SJSA1 (cell line): ENCODE measurements at places on chromosomes 4 and X. TPM values are rescaled to one million over a fixed set of nuclear protein-coding genes. Genes with fewer than 3 reads are reported as not detected.

DNA sequence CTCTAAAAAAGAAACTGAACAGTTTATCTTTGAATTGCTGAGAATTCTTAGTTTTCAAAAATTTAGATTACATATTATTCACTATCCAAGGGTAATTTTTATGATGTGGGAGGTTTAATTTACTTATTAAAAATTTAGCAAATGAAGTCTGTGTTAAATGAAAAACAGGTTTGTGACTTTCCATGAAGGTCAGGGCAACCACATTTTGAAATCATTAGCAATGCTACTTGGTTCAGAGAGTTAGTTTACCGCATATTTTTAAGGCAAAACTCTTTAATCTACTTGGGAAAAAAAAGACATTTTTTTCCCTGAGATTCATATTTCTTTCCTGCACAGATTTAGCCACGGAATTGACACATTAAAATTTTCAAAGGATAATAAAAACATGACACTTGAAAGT lies 37.3 kb upstream of the PRSS12 start:
- no peak for DNase-seq
- no peaks in the 10 kb centered on the region for H3K36me3 ChIP-seq
- H3K4me3 ChIP-seq: no peak overlapping the region
- peaks cover 14% of the 10 kb centered on the region for H3K4me1 ChIP-seq
- no peaks in the 10 kb centered on the region for H3K27me3 ChIP-seq

DNA sequence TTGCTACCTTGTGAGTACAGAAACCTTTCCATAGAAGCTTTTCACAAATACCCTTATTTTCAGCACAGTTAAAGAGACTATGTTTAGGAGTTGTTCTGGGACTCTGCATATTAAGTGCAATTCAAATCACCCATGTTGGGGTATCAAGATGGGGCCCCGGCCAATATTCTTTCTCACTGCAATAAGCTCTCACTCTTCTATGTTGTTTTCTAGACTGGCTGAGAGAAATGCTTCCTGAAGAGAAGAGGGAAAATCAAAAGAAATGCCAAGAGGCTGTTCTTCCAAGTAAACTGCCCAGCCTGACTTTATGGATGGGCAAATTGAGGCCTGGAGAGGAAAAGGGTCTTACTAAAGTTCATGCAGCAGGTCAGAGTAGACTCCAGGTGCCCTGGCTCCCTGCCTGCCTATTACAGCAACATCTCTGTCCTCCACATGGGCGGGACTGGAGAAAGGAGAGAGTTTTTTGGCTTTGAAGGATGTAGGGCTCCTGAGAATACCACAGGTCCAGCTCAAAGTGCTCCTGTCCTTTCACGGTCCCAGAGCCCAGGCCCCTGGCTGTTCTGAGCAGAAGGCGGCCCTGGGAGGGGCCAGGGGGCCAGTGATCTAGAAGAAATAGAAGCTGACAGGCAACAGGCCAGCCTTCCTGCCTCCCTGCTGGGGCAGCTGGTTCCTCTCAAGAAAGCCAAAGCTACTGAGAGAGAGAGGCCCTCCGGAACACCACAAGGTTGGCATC lies 745 bp upstream of the IQSEC2 start:
- no peak overlapping the region for H3K27ac ChIP-seq
- H3K4me3 ChIP-seq: no peak overlapping the region
- H3K4me1 ChIP-seq: peaks cover 16% of the 10 kb centered on the region

- no peak for DNase-seq
- H3K36me3 ChIP-seq: no peaks in the 10 kb centered on the region
- no peak overlapping the region for H3K27ac ChIP-seq
- H3K27me3 ChIP-seq: no peaks in the 10 kb centered on the region
- no peaks in the 10 kb centered on the region for H3K4me1 ChIP-seq
These were observed 137.8 kb upstream of the IL1RAPL2 start for GRCh38 chrX:104428231-104428630.

DNA sequence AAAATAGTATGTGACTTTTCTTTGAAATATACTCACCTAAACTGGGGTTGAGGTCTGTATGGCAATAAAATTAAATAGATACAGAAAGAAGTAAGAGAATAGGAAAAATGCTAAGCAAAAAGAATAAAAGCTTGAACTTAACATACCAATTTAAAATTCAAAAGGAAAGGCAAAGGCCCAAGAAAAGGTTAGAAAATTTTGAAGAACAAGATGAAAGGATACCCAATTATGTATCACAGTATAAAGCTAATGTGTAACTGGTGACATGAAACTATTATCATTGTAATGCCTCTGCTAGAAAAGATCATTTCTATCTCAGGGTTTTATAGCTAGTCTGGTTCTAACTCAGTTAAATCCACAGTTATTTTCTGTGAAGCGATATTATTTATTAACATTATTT lies 99.1 kb downstream of the PDLIM5 start:
- H3K36me3 ChIP-seq: peaks cover 21% of the 10 kb centered on the region
- H3K27me3 ChIP-seq: no peaks in the 10 kb centered on the region

GRCh38 chr4:567457-568350 lies 8.4 kb downstream of the TMEM271 start:
- DNase-seq: no peak
- H3K4me1 ChIP-seq: no peaks in the 10 kb centered on the region
- no peaks in the 10 kb centered on the region for H3K36me3 ChIP-seq
- no peak overlapping the region for H3K4me3 ChIP-seq

DNA sequence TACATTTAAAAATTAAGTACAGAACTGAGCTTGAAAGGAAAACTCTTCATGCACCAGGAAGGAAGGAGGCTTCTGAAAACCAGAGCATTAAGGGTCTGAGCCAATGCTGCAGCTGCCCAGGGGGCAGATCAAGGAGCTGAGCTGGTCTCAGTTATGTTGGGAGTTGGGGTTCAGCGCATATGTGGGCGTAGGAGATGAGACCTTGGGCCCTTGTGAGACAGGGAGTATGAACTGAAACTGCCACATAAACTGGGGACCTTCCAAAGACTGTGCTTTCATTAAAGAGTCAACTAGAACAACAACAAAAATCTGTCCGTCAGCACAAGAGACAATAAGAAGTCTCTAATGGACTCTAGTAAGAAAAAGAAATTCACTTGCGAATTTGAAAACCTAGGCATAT lies 226.9 kb downstream of the STK32B start:
- H3K36me3 ChIP-seq: no peaks in the 10 kb centered on the region
- H3K27me3 ChIP-seq: no peaks in the 10 kb centered on the region
- no peaks in the 10 kb centered on the region for H3K4me1 ChIP-seq

DNA sequence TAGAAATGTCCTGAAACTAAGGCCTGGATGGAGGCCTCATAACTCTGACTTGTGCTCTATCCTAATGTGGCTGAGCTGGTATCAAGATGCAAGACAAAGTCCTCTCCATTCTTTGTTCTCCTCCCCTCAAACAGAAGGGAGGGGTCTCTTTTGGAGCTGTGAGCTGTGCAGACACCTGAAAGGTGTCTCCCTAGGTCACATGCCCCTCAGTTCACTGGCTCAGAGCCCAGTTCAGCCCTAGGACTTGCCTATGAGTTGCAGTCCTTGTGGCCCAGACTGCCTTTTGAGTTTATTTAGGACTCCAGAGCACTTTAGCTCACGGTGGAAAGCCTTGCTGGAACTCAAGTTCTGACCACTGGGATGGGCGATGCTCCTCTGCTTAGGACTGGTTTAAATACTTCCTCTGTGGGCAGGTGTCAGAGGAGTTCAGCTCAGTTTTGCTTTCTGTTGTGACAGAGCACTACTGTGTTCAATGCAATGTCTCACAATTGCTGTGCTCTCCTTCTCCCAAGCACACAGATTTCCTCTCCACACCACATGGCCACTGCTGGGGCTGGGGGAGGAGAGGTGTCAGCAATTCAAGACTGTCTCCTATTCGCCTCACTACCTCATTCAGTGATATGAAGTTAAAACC lies 84.8 kb upstream of the ZNF827 start:
- H3K4me3 ChIP-seq: no peak overlapping the region
- DNase-seq: no peak
- no peaks in the 10 kb centered on the region for H3K36me3 ChIP-seq
- H3K27ac ChIP-seq: no peak overlapping the region
- no peaks in the 10 kb centered on the region for H3K27me3 ChIP-seq

DNA sequence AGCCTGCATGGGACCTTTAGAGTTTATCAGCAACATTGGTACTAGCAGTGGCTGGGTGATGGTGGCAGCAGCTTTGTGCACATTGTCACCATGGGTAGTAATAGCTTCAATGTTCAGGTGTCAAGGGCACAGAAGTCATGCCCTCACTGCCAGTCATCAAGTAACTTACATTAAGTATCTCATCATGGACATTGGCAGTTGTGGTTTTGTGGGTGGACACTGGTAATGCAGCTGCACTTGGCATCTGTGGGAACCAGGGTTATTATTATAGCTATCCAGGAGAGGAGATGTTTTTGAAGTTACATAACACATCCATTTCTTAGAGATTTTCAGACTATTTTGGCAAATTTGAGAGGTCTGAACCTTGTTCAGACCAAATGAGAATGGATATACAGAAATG lies 243.2 kb upstream of the NOCT start:
- no peaks in the 10 kb centered on the region for H3K4me1 ChIP-seq
- no peak for DNase-seq
- H3K27me3 ChIP-seq: peaks cover 6% of the 10 kb centered on the region; the same call in 1 of the 2 replicates
- no peaks in the 10 kb centered on the region for H3K36me3 ChIP-seq
- H3K27ac ChIP-seq: no peak overlapping the region

GRCh38 chr4:168019921-168020320 lies 72.4 kb upstream of the ANXA10 start:
- H3K27me3 ChIP-seq: no peaks in the 10 kb centered on the region
- no peak overlapping the region for H3K4me3 ChIP-seq
- no peaks in the 10 kb centered on the region for H3K36me3 ChIP-seq
- H3K4me1 ChIP-seq: no peaks in the 10 kb centered on the region

GRCh38 chrX:75582511-75582910 lies 59.7 kb upstream of the ZDHHC15 start:
- no peaks in the 10 kb centered on the region for H3K27me3 ChIP-seq
- no peaks in the 10 kb centered on the region for H3K4me1 ChIP-seq
- no peak for DNase-seq
- no peaks in the 10 kb centered on the region for H3K36me3 ChIP-seq

DNA sequence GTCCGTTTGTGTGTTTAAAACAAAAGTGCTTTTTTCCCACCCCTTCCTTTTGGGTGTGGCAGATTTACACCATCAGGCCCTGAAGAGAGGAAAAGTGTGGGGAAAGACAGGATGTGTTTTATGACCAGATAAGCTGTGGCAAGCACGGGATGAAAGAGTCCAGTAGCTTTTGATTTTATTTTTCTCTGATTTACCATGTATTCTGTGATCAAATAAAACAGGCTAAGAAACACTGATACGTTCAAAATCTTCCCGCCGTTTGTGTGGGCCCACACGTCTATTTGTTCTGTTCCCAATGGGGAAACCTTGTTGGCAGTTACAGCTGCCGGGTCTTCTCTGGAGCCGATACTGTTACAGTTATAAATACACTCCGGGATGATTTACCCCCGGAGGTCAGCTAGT lies 10.8 kb downstream of the LRP2BP start:
- no peak for DNase-seq
- H3K27me3 ChIP-seq: no peaks in the 10 kb centered on the region
- no peaks in the 10 kb centered on the region for H3K36me3 ChIP-seq
- no peak overlapping the region for H3K27ac ChIP-seq

- H3K4me3 ChIP-seq: peak overlapping the region; percentile 91
- H3K27me3 ChIP-seq: no peaks in the 10 kb centered on the region
- peaks cover 3% of the 10 kb centered on the region; the same call in 1 of the 2 replicates for H3K4me1 ChIP-seq
- H3K36me3 ChIP-seq: peaks cover 5% of the 10 kb centered on the region
These were observed 566 bp downstream of the ATP11C start for GRCh38 chrX:139932073-139932900.

DNA sequence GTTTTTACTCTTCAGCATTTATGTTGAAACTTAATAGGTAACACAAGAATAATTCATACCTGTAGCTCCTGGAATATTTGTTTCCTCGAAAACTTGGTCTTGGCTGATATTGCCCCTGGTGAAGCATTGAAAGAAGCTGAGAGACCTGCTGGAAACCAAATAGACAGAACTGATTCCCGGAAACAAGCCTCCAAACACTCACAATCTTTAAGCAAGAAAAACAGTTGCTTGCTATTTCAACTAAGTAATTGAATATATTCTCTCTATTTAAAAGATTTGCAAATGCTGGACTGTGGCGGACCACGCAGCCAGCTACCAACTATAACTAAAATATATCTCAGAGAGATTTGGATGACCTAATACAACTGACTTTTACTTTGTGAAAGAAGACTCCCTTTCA lies 3.6 kb downstream of the PCDH18 start:
- no peak for DNase-seq
- H3K27me3 ChIP-seq: no peaks in the 10 kb centered on the region
- H3K27ac ChIP-seq: no peak overlapping the region
- peaks cover 46% of the 10 kb centered on the region for H3K36me3 ChIP-seq

DNA sequence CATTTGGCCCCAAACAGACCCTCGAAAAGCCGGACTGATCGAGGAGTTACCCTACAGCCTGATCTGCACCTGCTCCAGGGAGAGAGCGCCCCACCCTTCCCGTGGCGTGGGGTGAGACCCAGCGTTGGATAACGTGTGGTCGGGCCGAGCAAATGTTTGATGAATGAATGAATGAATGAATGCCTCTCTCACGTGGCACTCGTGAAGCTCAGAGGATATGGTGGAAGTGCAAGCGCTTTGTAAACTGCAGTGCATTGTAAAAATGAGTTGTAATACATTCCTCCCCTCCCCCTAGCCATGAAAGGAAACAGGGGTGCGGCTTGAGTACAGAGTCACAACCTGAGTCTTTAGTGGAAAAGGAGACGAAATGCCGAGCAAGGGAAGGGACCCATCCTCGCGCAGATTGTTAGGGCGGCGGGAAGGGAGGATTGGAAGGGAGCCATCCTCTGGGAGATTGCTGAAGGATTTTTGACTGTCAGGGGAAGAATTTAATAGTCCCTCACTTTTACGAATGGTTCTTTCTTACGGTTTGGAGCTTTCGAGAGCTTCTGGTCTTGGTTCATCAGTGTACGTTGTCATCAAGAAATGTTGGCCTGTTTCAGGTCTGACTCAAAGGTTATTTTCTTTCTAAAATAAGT lies 772 bp upstream of the FBXW7 start:
- peak overlapping the region; percentile 73 for H3K27ac ChIP-seq
- peaks cover 13% of the 10 kb centered on the region for H3K4me1 ChIP-seq
- peak overlapping the region; percentile 93 for H3K4me3 ChIP-seq
- no peak for DNase-seq
- no peaks in the 10 kb centered on the region for H3K27me3 ChIP-seq
- peaks cover 12% of the 10 kb centered on the region; the same call in 1 of the 2 replicates for H3K36me3 ChIP-seq

KLHL4 gene
- total RNA-seq: 0.69 and 3.9 TPM in 2 replicates

ARHGAP24 gene
- total RNA-seq: 3.4 and 5.4 TPM in 2 replicates

ENAM gene
- not detected in 2 replicates for total RNA-seq

PPP1R2C gene
- total RNA-seq: not detected in 2 replicates

TASL gene
- not detected in 2 replicates for total RNA-seq

KIAA1210 gene
- total RNA-seq: not detected in 2 replicates

PAGE2 gene
- total RNA-seq: not detected in 2 replicates

CD99 gene
- total RNA-seq: 463 and 527 TPM in 2 replicates
